Aorta (tissue), 5 donors: ENCODE measurements at places on chromosomes 1 and 21. TPM values are rescaled to one million over a fixed set of nuclear protein-coding genes. Genes with fewer than 3 reads are reported as not detected.
A peak's percentile ranks its signal among the peaks of the same experiment; 100 is the strongest.

AXDND1 gene
- total RNA-seq = not detected

ARID1A gene
- 55.9 TPM for total RNA-seq

FOXD2 gene
- 1.6 TPM for total RNA-seq

GRCh38 chr1:43315481-43315880, 14.7 kb downstream of the TIE1 start:
- DNase-seq = peak; percentile 37

- DNase-seq = no peak
Measured at GRCh38 chr1:57450981-57451380, 27.1 kb upstream of the DAB1 start.

DNA sequence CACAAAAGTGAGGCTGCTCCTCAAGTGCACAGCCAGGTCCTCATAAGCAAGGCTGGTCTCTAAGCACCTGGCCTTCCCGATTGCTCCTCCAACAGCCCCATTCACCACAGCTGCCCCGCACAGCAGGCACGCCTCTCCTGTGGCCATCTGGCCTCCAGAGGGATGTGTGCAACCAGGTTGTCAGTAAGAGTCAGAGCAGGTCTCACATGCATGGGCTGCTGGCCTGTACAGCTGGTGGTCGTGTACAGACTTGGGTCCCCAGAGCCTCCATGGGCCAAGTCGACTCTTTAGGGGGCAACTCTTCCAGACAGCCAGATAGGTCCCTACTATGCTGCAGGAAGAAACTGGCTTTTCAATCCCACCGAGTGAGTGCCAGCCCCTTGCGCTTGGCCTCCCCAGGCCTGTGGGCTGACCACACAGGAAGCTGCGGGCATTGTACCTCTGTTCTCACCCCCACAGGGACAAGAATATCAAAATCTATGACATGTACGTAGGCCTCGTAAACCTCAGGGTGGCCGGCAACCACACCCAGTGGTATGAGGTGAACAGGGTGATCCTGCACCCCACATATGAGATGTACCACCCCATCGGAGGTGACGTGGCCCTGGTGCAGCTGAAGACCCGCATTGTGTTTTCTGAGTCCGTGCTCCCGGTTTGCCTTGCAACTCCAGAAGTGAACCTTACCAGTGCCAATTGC, 1.4 kb downstream of the PRSS38 start:
- no peak for DNase-seq

DNA sequence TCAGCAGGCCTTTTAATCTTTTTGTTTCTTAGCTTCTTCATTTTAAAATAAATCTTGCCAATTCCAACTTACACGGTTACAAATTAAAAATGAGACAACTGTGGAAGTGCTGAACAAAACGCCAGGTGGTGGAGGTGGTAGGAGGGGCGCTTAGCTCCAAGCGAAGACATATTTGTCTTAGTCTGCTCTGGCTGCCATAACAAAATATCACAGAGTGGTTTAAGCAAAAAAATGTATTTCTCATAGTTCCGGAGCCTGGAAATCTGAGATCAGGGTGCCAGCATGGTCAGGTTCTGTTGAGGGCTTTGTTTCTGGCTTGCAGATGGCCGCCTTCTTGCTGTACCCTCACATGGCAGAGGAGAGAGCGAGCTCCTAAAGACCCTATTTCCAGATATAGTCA, 14.9 kb downstream of the IER5 start:
- no peak for DNase-seq
